CD4-positive, alpha-beta T cell (primary cell): ENCODE measurements at places on chromosomes 16 and 17. TPM values are rescaled to one million over a fixed set of nuclear protein-coding genes. Genes with fewer than 3 reads are reported as not detected.

Gene VAT1L
- not detected for total RNA-seq

Gene G6PC1
- not detected for total RNA-seq

Gene SLC12A3
- total RNA-seq = not detected

Gene CACNG5
- not detected for total RNA-seq

DNA sequence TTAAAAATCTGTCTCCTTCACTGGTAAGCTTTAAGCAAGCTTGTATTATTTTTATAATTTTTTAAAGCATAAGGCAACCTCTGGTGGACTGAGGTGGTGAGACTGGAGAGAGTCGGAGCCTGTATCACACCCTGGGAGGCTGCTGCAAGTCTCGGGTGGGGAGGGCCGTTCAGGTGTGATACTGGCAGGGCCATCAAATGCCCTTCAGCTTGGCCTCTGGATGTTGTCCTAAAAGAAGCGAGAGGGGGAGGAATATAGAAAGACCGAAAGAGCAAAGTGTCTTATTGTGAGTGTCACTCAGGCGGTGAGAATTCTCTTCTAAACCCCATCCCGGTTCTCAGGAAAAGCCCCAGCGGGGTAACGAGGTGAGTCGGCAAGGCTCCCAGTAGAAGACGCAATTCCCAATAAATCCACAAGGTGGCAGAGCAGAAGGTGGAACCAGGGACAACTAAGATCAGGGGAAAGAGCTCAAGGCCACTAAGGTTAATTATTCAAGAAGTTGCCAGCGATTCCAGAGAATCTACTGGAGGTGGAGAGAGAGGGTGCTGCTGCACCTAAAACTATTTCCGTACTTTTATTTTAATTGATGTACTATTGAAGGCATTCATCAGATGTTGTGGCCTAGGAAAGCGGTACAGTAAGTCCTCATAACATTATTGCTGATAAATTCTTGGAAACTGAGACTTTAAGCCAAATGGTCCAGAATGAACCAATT, 14.1 kb downstream of the C17orf67 start:
- peak; percentile 58 for DNase-seq

GRCh38 chr16:12298285-12298684, 321.8 kb downstream of the SNX29 start:
- DNase-seq = no peak

DNA sequence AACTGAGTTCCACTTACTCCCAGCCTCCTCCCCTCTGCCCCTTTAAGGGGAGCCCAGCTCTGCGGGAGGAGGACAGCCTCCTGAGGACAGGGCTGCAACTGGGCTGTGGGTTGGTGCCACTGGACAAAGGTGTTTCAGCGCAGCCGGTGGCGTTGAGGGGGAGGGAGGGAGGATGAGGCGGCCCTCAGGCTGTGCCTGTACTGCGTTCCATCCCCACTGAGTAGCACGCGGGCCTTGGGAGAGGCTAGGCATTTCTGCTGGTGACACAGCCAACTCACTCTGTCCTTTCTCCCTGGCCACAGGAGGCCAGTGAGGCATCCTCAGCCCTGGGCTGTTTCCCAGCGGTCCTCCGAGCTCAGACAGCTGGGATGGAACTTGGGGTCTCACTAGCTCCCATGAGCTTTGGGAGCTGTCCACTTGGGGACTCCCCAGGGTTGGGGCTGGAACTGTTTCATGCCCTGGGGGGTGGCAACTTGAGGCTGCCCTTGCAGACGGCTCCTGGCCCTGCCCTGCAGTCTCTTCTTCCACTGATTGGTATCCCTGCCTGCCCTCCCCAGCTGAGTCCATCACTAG, 70.5 kb downstream of the MPRIP start:
- no peak for DNase-seq

GRCh38 chr17:3847165-3847670, 1.2 kb upstream of the NCBP3 start:
- DNase-seq = no peak
